ENCODE measurements at places on chromosomes 6 and 20.

DNA sequence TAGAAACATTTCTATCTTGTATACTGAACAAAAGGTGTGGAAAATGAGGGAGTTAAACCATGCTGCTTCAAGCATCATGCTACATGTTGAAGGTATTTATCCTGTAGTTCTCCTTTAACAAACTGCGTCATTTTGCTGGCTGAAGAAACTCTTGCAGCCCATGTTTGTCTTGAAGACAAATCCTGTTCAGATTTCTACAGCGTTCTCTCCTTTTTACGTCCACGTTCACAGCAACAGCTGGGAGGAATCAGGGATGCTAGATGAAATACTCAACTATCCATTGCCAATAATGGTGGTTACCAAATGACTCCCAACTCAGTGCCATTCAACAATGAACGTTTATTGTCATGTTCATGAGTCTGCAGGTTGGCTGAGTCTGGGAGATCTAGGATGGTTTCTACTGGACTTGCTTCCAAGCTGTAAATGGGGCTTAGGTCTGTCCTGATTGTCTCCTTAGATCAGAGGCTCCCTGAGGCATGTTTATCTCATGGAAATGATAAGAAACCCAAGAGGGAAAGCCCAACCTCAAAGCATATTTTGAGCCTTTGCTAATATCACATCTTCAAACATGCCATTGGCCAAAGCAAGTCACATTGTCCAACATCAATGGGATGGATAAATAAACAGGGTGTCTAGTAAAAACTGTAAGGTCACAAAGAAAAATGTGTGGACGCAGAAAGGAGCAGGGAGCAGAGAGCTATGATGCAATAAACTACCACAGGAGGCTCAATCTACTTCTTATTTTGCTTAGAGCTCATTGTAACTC is 2.7 kb upstream of the PLCB1 start:
- no peak for DNase-seq

DNA sequence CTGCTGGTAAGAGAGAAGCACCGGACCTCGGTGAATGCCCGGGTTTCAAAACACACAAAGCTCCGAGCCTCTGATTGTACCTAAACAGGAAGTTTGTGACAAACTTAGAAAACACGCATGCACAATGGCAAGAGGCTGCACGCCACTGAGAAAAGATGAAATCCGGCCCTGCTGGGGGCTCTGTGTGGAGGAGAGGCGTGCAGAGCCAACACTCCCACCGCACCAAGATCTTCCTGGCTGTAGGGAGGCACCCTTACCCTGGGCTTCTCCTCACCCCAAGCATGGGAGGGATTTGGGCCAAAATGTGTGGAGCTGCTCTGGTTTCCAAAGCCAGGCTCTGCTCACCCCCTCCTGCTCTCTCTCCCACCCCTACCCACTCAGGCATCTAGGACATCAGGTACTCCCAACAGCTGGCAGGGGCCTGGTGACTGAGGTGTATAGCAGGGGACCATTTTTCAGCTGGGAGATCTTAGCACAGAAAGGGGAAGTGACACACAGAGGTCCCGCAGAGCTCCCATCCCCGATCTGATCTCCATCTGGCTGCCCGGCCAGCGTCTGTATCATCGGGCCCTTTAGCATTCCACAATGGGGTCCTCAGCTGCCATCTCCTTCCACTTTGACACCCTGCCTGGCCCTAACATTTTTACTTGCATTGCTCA is 84.2 kb downstream of the TRERF1 start:
- no peak for DNase-seq

DNA sequence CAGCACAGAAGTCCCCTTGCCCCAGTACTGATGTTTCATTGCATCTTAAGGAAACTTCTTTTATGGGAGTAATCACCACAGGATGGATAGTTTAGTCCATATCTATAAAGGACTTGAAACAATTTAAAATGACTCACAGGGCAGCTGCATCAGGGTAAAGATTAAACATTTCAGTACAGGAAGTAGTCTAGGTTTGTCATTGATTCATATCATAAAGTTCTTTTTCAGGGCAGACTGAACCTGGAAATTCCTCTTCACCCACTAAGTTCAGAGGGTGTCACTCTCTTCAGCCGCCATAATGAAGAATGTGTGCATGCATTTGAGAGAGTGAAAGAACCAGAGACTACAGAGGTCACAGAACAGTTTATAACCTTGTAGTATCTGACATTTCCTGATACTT is 296.3 kb upstream of the JAG1 start:
- DNase-seq = no peak

GRCh38 chr20:17560344-17561074 is 9.4 kb upstream of the DSTN start:
- DNase-seq = no peak

DNA sequence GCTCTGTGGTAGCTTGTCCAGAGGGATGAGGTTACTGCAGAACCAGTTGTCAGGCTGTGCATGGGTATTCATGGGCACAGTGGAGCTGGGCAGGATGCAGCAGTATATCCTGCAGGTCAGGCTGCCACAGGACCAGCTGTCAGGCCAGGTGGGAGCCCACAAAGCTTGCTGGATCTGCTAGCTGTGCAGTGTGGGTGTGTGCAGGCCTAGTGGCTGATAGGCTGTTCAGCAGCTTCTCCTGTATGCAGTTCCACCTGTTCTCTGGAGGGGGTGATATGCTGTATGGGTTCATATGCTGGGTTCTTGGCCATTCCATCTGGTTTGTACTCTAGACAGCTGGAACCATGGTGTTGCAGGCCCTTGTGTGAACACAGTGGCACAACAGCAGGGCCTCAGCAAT is 40.6 kb upstream of the TPD52L1 start:
- DNase-seq = no peak

DNA sequence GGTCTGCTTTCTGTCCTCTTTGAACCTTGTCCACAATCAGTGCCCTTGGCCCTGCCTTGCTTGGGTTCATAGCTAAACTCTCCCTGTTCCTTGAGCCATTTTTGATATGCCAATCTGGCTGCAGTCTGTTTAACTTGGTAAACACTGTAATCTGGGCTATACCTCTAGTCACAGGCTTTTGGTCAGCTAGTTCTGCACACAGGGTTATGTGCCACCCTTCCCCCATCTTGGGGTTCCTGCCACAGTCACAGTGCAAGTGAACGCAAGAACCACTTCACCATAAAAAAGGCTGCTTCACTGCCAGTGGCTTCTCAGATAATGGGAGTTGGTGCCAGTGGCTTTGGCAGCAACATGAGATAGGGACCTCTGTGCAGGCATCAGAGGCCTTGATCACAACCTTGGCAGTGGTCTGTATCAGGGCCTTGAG is 10.9 kb upstream of the ATRN start:
- no peak for DNase-seq

DNA sequence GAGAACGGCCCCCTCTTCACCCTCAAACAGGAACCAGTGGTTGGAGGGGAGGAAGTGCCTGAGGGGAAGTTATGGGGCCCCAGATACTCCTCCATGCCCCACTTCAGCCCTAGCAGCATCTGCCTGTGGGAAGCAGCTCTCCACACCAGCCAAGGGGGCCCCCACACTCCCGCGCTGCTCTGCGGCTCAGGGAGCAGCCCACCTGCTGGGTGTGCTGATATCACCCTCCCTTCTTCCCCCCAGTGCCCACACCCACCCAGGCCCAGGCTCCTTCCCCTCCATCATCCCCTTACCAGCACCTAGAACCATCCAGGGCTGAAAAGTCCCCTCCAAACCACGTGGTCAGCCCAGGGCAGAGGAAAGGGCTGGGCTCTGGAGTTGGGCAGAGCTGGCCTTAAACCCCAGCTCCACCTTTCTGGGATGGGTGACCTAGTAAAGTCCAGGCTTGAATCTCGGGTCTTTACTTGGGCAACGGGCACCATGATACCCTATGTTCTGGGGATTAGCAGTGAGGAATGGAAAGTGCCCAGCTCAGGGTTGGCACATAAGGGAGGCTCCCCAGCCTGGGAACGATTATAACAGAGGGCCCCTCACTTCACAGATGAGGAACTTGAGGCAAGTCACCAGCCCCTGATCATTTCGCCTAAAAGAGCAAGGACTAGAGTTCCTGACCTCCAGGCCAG is 663 bp downstream of the LST1 start:
- DNase-seq = no peak

DNA sequence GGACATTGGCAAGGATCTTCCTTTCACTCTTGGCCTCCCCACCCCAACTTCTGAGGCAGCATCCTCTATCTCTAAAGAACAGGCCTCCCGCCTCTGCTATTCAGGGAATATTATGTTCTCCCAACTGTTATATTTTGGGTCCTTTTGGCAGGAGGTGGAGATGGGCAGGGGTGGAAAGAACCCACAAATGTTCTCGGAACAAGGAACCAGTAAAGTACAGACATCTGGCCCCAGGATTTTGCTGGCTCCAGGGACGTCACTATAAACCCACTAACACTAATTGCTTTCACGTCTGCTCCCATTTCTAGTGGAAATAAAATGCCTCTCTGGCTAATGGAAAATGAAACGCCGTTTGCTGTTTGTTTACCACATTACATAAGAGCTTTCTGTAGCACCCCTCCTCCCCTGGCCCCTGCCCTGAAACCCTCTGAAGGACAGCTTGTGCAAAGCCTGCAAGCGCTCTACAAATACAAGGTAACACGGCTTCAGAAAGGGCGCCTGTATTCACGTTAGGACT is 77.7 kb upstream of the TBC1D7 start:
- no peak for DNase-seq

- DNase-seq = no peak
These were observed 3.9 kb downstream of the SLC22A2 start for GRCh38 chr6:160254467-160255312.

- no peak for DNase-seq
These were observed 13.0 kb upstream of the GRM4 start for GRCh38 chr6:34158876-34159275.

- DNase-seq = peak; percentile 40
These were observed at the start of the genes HSPA1A and HSPA1L for GRCh38 chr6:31815025-31815838. Gene HSPA1A, plus strand, starts transcription at chr6:31815543. Its CDS starts 214 bp downstream, at chr6:31815757. Gene HSPA1L, minus strand, starts transcription at chr6:31815283. Its CDS starts 3,311 bp downstream, at chr6:31811972.

DNA sequence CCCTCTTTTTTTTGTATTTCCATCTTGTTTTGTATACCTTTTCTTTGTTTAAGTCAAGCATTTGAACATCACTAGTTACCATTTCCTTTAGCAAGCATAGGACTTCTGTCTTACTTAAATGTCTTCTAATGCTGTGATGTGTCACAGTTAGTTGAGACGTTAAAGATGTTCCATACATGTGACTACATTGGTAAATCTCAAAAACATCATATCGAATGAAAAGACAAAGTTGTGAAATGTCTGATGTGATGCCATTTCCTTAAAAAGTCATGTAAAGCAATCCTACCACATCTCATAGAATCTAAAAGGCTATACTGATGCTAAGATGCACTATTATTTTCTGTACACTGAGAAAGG is 26.8 kb downstream of the SLC16A10 start:
- DNase-seq = no peak

GRCh38 chr6:34172961-34173775 is 27.3 kb upstream of the GRM4 start:
- no peak for DNase-seq

- no peak for DNase-seq
These were observed 208.7 kb downstream of the COL9A1 start for GRCh38 chr6:70094156-70094555.

DNA sequence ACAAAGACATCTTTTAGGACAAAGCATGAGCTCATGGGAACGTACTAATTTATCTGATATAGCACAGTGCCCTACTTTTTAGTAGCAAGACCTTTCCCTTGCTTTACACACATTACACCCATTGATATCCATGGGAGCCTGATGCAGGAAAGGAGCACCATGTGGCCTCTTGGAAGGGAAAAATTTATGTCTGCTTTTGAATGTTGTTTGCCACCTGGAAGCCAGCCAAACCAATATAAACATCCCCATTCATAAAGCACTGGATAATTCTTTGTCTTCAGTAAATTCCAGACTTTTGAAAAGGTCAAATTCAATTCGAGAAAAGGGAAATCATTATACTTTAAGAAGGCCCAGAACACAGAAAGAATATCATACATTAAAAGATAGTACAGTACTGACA is 152.3 kb upstream of the BEND6 start:
- no peak for DNase-seq

DNA sequence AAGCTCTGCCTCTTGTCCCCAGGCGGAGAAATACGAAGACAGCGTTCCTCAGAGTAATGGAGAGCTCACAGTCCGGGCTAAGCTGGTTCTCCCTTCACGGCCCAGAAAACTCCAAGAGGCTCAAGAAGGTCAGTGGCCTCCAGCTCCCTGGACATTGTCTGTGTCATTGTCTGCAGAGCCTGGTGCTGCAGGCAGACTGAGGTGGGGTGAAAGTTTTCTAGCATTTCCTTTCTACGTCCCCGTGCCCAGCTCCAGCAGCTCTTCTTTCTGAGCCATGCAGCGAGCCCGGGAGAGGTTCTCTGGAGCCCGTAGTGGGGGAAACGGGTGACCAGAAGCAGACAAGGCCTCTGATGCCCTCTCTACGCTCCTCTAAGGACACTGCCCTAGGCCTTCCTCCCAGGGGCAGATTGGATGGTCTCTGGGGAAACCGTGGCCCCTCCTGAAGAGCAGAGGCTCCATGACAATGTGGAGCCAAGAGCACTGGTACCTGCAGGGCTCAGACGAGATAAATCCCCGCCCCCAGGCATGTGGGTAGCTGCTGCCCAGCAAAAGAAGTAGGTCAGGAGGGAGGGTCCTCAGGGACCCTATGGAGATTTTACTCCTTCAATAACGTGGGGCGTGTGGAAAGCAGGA is 58.4 kb downstream of the EZR start:
- DNase-seq = no peak

- DNase-seq = no peak
These were observed 122.2 kb upstream of the TNFAIP3 start for GRCh38 chr6:137744877-137745276.

GRCh38 chr6:91299544-91300491 is 712.9 kb upstream of the MAP3K7 start:
- DNase-seq = no peak

DNA sequence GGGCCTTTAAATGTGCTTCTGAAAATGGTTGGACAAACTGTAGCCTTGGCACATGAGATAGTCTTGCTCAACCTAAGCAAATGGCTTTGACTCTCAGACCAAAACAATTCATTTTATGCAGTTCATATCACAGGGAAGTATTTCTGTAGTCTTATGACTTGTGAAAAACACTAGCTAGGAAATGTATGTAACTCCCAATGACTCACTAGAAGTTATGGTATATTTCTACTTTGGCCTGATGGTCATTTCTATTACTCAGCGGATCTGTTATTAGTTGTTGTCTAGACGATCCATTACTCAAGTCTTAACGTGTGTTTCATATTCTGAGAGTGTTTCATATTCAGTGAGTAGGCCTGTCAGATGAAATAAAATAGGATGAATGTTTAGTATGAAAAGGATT is 1333.5 kb downstream of the KHDRBS2 start:
- no peak for DNase-seq

DNA sequence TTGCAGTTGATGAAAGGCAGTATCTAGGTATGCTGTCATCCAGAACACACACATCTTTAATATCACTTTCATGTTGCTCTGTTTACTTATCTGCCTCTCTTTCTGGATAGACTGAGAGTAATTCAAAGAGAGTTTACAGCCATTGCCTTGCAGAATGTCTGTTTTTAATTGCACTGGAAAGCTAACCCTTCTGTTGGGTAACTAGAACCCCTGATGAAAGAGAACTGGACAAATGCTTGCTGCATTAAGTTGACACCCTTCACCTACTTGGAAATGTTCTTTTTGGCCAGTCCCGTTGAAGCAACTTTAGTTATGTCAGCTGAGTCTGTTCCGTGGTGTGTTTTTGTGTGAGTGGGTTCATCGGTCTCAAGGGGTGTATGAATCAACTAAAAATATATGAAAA is 383.8 kb upstream of the CITED2 start:
- DNase-seq = no peak
